ENCODE measurements at places on chromosomes 4 and X.

GRCh38 chrX:33379839-33380238, 168.5 kb upstream of the DMD start:
- no peak for DNase-seq

GRCh38 chr4:48275247-48275646, 5.6 kb upstream of the TEC start:
- DNase-seq: no peak

DNA sequence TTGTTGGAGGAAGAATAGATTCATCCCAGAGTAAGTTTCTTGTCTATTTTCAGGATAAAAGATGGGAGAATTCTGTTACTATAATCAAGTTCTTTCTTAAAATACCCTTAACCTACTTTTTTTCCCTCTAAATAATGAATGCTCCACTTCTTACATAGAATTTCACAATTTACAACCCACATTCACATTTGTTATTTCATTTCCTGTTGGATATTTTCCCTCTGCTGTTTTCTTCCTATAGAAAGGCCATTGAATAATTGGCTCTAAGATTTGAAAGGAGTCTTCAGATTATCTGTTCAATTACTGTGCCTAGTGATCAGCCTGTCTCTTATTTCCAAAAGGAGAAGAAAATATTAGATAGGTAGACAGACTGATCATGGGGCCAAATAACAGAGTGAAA, 79.7 kb downstream of the CPE start:
- DNase-seq: no peak

DNA sequence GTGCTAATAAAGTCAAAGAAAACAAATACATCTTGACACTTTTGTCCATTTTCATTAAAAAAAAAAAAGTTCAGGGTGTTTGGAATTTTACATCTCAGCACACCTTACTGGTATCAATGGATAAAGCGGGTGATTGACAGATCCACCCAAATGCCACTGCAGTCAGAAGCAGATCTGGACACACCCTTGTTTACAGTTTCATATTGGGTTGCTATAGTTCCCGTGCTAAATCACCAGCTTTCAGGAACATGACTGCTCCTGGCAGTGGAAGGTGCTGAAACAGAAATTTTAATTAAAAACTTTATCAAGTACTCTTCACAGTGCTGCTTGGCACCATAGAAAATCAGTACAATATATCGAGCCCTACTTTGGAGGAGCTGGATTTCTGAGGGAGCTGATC, 116.3 kb downstream of the STOX2 start:
- DNase-seq: no peak

DNA sequence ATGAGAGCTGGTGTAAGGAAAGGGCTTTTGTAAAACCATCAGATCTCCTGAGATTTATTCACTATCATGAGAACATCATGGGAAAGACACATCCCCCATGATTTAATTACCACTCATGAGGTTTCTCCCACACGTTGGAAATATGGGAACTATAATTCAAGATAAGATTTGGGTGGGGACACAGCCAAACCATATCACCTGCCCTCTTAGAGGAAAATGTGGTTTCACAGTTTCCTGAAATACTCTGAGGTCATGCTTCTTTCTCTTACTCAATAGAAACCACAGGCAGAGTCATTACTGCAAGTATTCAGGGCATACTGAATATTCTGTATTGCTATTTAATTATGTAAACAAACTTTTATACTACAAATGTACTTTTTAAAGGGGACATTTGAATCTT, 1453.3 kb downstream of the PCDH18 start:
- no peak for DNase-seq

DNA sequence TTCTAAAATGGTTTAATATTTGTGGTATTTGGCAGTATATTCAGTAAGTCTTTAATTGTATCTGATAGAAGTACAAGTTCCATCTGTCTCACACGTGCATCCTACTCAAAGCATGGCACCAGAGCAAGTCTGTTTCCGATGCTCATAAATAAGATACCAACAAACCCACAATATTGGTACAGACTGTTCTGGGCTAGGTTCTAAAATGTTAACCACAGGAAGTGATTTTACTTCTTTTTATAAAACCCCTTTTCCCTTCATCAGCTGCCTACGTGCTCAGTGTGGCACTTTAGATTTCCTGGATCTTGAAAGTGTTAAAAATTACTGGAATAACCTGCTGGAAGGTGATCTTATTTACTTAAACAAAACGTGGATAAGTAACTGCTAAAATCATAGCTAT, 165.1 kb downstream of the CFAP299 start:
- DNase-seq: no peak

- DNase-seq: peak; percentile 37
Measured at GRCh38 chr4:107987916-107988762, 1.6 kb upstream of the HADH start.

DNA sequence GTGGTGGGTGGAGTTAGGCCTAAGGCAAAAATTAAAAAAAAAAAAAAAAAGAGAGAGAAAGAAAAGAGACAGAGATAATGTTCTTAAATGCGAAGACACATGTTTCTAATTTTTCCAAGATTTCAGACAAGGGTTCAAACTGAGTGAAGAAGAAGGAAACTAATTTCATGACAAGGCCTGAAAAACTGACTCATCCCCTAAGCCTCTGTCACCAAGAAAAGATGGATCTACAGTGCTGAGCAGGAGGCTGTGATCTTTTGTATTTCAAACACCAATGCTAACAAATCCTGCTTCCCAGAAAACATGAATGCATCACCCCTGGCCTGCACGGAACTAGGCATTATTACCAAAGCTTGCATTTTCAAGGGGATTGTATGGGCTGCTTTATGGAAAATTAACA, 75.3 kb downstream of the PPARGC1A start:
- DNase-seq: no peak

DNA sequence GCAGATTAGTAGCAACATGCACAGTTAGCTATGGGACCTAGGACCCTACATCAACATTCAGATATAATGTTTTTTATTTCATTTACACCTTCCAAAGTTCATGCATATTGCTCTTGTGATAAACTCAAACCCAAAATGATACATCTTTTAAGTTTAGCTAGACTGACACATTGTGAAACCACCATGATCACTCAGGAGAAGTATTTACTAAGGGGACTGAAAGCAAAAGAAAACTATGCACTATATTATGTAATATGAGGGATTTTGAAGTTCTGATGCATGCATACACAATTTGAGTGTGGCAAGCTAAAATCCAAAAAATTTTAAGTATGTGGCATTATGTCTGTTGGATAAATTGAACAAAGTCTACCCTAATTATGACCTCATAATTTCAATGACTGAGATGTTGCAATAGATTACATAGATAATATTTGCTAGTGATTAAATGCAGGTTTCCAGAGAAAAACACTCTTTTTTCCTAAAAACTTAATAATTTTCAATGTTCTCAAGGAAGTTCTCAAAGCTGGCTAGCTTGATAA, 914.8 kb upstream of the GRIA3 start:
- no peak for DNase-seq

GRCh38 chr4:143346206-143346605, 9.5 kb downstream of the GAB1 start:
- no peak for DNase-seq

GRCh38 chrX:57156397-57157049, 19.3 kb upstream of the SPIN2A start:
- peak; percentile 47 for DNase-seq

- no peak for DNase-seq
Measured at GRCh38 chrX:33053001-33053400, 158.3 kb downstream of the DMD start.

GRCh38 chr4:94409962-94410361, 41.8 kb upstream of the PDLIM5 start:
- DNase-seq: no peak

- no peak for DNase-seq
Measured at GRCh38 chr4:168723020-168723419, 226.2 kb downstream of the PALLD start.

GRCh38 chr4:127782025-127782274, 172 bp upstream of the HSPA4L start:
- DNase-seq: peak; percentile 91

DNA sequence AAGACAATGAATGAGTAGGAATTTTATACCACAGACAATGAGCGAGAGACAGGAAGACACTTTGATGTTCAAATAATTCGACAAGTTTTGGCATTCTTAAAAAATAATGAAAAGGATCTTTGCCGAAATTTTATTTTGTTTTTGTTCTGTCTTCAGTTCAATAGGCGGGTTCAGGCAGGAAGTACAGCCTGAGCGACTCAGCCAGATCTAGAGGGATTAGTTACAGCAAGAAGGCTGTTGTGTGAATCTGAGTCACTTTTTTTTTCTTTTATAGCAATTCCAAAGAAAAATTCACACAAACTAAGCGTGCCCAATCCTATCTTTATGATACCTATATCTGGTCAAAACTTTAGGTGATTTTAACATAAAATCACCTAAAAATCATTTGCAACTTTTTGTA, 505.4 kb upstream of the FAM241A start:
- DNase-seq: no peak

- no peak for DNase-seq
Measured at GRCh38 chr4:184255871-184256642, 38.4 kb upstream of the ENPP6 start.

- no peak for DNase-seq
Measured at GRCh38 chr4:188737251-188738002, 598.2 kb downstream of the TRIML1 start.

DNA sequence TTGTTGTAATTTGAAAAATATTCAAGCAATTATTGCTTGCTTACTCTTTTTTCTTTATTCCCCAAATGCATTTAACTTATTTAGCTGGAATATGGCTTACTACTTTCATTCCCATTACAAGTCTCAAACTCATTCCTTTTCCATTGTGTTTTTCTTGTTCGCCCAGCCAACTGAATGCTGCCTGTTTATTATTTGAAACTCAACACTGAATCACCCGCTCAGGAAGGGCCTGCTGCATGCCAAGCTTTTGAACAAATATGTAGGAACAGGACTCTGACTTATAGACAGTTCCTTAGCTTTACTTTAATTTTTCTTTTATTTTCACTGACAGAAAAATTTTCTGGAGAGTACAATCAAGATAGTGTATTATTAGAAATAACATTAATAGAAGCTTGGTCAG, 12.9 kb downstream of the PCDH18 start:
- DNase-seq: no peak

All from colonic mucosa (tissue), 4 donors.